Foreskin keratinocyte (primary cell): ENCODE measurements at places on chromosomes 16 and 17.

DNA sequence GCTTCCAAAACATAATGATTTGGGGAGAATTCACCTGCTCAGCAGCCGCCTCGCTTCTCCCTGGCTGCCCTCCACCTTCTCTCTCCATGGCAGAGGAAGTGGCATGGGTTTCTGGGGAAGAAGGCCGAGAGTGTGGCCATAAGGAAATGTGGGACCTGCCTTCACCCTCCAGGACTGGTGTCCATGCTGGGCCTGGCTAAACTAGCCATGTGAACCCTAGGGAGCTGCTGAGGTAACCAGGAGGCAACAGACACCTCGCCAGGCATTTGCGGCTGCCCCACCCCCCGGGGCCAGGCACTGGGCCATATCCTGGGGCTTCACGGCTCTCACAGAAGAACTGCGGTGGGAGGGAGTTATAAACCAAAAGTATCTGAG lies 9.9 kb upstream of the CMTM4 start:
- no peak for DNase-seq

DNA sequence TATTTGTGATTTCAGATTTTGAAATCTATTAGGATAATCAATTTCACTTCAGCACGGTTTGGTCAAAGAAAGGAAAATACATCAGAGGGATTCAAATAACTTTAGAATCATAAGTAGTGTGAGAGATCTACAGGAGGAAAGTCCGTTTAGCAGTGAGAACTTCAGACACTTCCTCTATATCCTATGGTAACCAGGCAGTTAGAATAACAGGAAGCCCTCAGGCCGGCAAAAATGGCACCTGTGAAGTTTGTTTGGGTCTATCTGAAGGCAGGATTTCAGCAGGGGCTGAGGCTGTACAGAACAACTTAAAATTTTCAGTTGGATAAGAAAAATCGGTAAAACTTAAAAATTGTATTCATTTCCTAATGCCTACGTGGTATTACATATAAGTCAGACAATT lies 24.9 kb downstream of the KCNJ16 start:
- no peak for DNase-seq

- no peak for DNase-seq
These were observed 17.3 kb downstream of the ABAT start for GRCh38 chr16:8691728-8692127.

DNA sequence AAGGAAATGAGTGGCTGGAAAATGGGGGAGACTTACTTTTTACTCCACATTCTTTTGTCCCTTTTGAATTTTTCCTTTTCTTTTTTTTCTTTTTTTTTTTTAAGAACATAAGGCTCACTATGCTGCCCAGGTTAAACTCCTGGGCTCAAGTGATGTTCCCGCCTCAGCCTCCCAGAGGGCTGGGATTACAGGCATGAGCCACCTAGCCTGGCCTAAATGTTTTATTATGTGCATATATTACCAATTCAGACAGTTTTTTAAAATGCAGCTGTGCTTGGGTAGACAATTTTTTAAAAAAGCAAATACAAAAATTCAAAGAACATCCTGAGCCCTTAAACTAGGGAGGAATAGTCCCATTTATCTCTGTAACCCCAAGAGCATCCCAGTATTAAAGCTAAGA lies 28.3 kb downstream of the PSME3IP1 start:
- no peak for DNase-seq

GRCh38 chr17:76318586-76318985 lies 10.5 kb upstream of the QRICH2 start:
- no peak for DNase-seq

DNA sequence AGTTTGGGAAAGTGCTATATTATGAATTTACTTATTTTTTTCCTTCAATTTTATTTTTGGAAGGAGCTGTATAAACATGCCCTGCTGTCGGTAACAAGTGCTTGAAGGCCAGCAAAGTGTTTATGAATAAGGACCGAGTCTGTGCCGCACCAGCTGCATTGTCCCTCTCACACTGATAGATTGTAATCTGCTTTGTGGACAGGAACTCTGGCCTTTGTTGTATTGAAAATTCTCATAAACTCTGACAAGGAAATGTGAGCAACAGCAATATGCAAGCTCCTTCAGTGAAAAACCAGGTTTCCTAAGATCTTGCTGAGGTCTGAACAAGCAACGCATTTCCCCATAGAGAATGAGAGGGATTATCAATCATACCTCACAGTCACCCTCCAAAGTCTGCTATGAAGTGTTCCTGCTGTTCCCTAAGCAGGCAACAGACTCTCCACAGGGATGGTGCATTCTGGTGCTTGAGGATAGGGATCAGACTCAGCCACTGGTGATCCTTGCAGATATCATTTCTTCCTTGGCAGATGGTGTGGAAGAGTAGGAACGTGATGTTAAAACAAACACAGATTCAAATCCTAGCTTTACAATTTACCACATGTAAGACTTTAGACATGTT lies 109.6 kb downstream of the KCNJ2 start:
- DNase-seq, result no peak

- peak; percentile 73 for DNase-seq
These were observed 25.7 kb downstream of the STAT5A start for GRCh38 chr17:42313773-42314566.

- DNase-seq, result no peak
These were observed at the start of gene CRYBA1 for GRCh38 chr17:29246628-29247027. TSS of gene CRYBA1 (plus strand) at chr17:29246859. CDS start at chr17:29246864, 5 bp downstream.

DNA sequence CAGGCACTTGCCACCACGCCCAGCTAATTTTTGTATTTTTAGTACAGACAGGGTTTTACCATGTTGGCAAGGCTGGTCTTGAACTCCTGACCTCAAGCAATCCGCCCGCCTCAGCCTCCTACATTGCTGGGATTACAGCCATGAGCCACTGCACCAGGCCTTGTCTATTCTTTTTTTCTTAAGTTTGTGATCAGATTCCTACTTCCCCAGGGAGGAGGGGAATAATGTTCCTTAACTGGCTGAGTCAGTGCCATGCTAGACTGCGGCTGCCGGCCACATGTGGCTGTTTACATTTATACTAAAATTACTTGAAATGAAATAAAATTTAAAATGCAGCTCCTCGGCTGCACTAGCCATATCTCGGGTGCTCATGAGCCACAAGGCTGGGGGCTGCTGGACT lies 27.8 kb upstream of the USP36 start:
- DNase-seq, result no peak

- DNase-seq, result peak; percentile 54
These were observed 37.0 kb upstream of the ZNF750 start for GRCh38 chr17:82876602-82877379.
